ENCODE measurements at places on chromosomes 2 and 18. TPM values are rescaled to one million over a fixed set of nuclear protein-coding genes. Genes with fewer than 3 reads are reported as not detected.

GRCh38 chr2:26008851-26009566, 24.9 kb upstream of the RAB10 start:
- H3K27me3 ChIP-seq = no peaks in the 10 kb centered on the region
- H3K4me3 ChIP-seq = no peak overlapping the region
- H3K36me3 ChIP-seq = no peaks in the 10 kb centered on the region
- peak; percentile 78 for DNase-seq

DNA sequence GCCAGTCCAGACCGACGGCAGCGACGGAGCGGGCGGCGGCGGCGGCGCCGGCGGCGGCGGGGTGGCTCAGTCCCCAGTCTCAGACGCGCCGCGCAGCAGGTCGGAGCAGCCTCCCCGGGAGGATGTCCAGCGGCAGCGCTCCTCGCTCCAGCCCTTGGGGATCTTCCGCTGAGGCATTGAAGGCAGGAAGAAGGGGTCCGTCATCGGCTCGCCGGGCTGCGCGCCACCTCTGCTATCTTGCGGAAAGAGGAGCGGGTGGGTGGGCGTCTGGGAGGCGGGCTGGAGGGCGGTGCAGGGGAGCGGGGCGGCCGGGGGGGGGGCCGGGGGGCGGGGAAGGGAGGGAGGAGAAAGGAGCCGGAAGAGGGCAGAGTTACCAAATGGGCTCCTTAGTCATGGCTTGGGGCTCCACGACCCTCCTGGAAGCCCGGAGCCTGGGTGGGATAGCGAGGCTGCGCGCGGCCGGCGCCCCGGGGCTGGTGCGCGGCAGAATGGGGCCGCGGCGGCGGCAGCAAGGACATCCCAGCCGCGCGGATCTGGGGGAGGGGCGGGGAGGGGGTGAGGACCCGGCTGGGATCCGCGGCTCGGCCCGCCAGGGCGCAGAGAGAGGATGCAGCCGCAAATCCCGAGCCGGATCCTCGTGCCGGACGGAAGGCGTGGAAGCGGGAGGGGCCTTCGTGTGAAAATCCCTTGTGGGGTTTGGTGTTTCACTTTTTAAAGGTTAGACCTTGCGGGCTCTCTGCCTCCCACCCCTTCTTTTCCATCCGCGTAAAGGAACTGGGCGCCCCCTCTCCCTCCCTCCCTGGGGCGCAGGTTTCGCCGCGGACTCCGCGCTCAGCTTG, at the start of gene NETO1:
TSS of gene NETO1 (minus strand) at position 242 of the 839 bp plus-strand sequence. CDS start 696 bp downstream, outside the sequence.
- no peaks in the 10 kb centered on the region for H3K4me1 ChIP-seq

CD8B gene
- 1.5 TPM for total RNA-seq

MLPH gene
- 87.9 TPM for total RNA-seq
